ENCODE measurements at places on chromosomes 6 and 20.

DNA sequence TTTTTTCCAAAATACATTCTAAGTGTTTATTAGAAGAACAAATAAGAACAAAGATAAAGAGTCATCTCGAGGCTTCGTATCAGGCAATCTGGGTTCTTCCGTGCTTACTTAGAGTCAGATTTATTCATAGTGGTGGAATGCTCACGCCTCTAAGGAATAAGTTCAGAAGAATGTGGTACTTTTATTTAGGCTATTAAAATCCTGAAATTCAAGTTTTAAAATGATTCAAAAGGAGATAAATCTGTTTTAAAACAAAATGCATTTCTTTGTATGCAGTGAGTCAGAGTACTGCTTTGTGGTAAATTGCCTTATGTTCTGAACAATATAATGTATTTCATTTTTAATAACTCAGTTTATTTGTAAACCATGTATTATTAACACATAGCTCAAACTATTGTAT, 89.1 kb downstream of the FUT9 start:
- DNase-seq, result no peak

GRCh38 chr20:31808481-31808880, 10.7 kb upstream of the MYLK2 start:
- no peak for DNase-seq

- no peak for DNase-seq
Observed at GRCh38 chr20:22180244-22180643, 404.1 kb downstream of the FOXA2 start.

DNA sequence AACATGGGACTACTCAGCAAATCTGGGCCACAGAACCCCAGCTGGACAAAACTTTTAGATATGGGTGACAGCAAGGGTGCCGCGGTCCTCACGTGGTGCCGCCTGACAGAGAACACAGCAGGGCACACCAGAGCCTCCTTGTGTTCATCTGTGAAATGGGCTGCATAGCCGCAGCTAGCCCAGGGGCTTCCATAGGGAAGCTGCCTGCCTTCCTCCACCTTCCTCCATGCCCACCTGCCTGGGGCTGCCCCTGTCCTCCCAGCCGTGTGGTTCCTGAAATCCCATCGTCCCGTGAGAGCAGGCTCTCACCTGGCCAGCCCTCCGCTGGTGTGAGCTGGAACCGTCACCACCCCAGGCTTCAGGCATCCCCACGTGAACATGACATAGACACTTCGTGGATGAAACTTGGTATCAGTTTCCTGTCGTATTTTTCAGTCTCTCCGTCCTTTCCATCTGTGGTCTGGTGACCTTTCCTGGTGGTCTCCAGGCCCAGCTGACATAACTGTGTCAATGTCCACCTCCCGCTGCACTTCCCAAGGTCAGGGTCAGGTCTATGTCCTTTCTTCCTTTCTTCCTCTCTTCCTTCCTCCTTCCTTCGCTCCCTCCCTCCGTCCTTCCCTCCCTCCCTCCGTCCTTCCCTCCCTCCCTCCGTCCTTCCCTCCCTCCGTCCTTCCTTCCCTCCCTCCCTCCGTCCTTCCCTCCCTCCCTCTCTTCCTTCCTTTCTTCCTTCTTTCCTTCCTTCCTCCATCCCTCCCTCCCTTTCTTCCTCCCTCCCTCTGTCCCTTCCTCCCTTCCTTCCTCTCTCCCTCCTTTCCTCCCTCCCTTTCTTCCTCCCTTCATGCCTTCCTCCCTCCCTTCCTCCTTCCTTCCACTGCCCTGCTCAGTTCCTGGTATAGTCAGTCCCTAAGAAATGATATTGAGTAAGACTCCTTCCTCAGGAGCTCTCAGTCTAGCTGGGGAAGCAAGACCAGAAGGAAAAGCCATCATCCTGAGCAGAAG, 78.8 kb downstream of the GRM4 start:
- DNase-seq, result no peak

DNA sequence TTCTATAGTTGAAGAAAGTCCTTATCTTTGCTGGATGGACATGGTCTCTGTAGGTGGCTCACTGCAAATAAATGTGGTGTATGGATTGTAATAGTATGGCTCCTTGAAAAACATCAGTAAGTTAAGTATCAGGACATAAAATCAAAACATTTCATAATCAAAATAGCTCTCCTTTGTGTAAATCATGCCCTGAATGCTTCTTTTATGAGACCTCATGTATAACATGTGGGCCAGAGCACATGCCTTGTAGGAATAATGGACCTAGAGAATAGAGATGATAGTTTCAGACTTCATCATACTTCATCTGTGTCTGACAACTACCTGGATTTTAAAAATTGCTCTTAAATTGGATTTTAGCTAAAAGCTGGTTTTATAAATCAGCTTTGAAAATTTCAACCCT, 159.9 kb downstream of the ASCC3 start:
- DNase-seq, result no peak

DNA sequence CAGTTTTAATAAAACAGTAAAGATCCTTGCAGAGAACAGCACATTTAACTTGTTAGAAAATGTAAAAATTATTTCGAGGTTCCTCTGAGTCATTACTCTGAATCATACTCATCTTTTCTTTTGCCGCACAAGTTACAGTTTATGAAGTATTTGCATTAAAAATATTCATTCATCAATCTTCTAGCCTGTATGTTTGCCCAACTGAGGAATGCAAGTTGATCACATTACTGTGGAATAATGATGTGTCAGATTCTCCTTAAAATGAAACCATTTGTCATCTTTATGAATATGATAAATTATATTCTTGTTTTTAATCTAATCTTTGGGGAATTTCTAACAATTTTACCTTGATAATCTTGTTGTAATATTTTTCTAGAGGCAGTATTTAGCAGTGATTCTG, 340.4 kb upstream of the OPRM1 start:
- DNase-seq, result no peak

DNA sequence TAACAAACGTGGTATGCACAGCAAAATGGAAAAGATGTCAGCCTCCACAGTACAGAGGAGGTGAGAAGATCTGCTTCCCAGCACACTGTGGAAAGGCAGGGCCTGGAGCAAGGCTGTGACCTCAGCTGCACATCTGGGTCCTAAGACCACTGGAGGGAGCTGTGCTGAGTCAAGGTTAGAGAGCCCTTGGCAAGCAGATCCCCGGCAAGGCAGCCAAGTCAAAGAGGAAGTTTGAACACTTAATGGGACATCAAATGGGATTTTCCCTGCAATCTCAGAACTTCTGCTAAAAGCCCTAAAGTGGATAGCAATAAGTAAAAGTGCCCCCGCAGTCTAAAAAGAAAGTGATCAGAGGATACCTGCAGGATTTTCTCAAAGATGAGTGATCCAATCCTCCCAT, 39.5 kb downstream of the UNC5CL start:
- no peak for DNase-seq

DNA sequence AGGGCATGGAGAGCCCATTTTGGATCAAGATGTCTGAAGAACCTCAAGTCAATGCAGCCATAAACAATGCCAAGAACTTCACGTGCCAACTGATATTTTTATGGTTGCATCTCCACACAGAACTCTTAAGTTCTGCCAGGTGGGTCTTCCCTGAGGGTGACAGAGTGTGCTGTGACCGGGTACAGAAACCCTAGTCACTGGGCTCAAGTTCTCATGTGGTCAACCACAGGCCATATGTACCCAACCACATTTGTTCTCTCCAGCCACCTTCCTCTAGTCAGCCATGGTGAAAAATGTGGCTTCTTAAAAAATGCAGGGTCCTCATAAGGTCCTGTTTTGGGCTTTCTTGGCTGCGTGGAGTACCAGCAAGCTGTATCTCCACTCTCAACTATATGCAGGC, 48.9 kb downstream of the CLIC5 start:
- no peak for DNase-seq

DNA sequence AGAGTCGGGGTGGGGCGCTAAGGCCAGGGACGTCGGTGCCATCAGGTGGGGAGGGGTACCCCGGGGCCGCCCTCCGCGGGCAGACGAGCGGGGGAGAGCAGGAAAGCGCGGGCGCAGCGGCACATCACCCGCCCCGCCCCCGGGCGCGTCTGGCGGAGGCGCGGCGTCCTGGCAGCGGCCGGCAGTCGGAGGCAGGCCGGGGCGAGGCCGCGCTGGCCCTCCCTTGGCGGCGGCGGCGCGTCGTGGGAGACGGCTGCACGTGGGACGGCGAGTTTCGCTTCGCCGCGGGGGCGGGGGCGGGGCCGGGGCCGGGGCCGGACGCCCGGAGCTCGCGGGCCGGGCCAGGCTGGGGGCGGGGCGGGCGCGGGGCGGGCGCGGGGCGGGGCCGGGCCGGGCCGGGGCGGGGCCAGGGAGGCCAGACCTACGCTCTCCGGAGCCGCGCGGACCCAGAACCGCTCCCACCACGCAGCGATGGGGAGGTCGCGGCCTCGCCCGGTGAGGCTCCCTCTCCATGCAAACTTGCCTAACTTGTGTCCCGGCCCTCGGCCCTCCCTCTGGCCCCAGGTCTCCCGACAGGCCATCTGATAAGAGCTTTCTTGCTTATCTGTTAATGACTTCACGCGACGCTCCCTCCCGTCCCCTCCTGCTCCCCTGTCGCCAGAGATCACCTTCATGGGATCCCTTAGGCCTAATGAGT, 12.5 kb downstream of the ITPR3 start:
- DNase-seq, result peak; percentile 38

DNA sequence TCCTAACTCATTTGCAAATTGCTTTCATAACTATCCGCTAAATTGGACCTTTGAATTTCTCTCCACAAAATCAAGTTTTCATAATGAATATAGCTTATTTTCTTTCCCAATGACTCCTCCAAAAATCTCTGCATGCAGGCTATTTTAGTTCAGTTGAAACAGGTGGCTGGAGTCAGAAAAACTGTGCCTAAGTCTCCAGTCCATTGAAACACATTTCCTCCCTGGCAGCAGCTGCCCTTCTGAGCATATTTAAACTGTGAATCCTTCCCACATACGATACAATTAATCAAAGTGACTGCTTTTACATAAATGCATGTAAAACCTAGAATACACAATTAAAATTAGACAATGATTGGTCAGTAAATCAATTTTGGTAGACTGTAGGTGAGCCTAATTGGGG, 344.6 kb upstream of the MARCKS start:
- no peak for DNase-seq

DNA sequence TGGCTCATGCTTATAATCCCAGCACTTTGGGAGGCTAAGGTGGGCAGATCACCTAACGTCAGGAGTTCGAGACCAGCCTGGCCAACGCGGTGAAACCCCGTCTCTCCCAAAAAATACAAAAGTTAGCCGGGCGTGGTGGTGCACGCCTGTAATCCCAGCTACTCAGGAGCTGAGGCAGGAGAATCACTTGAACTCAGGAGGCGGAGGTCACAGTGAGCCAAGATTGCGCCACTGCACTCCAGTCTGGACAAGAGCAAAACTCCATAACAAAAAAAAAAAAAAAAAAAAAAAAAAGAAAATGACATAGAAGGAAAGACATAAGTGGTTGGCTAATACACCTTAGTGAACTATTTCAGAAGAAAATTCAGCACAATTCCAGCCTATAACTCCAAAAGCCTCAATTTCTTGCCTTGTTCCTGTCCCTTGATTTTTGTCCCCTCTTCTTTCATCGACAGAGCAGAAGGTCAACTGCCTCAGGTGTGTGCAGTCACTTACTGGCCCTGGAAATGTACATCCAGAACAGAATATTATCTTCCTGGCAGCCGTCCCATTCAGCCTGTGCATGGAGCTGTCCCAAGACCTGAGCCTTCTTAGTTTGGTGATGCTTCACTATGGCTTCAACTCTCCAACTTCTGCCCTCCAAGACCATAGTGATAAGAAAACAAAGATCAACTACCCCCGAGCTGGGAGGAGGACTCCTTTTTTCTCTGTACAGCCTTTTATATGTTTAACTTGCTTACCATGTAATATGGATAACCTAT, 117.6 kb downstream of the LY86 start:
- DNase-seq, result no peak

DNA sequence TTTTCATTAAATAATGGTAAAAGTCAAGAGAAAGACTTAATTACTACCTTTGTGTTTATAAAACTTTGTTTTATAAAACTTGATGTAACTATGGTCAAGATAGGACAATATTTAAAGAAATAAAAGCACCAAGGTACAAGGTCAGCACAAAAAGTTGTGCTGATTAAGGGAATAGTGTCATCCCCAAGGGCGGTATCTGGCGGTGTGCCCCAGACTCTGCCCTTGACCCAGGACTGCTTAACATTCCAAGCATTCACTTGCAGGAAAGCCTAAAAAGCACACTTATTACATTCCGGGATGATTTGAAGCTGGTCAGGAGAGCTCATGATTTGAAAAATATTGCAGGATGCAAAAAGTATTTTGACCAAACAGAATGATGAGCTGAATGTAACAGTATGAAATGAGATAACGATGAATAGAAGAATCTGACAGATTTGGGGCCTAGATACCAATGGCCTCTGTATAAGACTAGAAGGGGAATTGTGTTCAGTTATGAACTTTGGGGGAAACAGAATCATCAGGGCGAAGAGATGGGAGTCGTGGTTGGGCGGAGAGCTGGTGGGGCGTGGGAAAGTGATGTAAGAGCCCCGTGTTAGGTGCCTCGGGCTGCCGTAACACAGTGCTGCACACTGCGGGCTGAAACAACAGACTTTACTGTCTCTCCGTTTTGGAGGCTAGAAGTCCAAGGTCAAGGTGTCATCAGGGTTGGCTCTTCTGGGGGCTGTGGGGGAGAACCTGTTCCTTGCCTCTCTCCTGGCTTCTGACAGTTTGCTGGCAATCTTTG, 77.2 kb downstream of the CDC5L start:
- no peak for DNase-seq

GRCh38 chr6:74447013-74447412, 751.0 kb downstream of the CD109 start:
- no peak for DNase-seq

DNA sequence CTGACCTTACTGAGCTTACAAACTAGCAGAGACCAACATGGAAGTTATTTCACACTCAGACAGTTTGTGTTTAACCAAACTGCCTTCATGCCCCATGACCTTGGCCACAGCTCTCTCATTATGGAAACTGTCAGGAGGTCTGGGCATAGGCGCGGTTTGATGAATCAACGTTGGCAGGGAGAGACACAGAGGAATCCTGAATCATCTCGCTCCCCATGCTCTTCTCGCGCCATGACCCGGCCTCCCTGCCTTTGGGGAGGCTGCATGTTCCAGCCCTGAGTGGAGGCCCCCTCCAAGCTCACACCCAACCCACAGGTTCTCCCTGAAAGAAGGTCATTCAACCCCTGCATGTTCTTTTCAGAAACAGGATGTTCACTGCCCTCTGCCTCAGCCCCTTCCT, 15.9 kb upstream of the GDAP1L1 start:
- DNase-seq, result no peak

DNA sequence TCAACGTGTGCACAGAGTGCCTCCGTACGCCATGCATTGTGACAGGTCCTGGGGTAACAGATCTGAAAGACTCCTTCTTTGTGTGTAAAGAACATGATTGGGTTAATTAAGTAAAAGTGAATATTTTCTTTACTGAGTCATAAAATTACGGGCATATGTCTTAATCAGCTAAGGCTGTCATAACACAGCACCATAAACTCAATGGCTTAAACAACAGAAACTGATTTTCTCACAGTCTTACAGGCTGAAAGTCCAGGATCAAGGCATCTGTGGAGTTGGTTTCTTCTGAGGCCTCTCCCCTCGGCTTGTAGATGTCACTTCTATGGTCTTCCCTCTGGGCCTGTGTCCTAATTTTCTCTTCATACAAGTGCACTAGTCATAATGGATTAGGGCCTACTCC, 176.9 kb downstream of the MTFR2 start:
- DNase-seq, result no peak

GRCh38 chr6:74557236-74557635, 648.6 kb downstream of the COL12A1 start:
- DNase-seq, result no peak

GRCh38 chr6:117506907-117507306, 24.4 kb downstream of the DCBLD1 start:
- DNase-seq, result no peak

- no peak for DNase-seq
Observed at GRCh38 chr6:167748458-167749379, 78.0 kb upstream of the AFDN start.

- no peak for DNase-seq
Observed at GRCh38 chr6:158688860-158689259, 39.0 kb downstream of the SYTL3 start.

All from stimulated activated CD4-positive, alpha-beta T cell treated with anti-CD3 and anti-CD28 coated beads, Interleukin-4, amount 100 ng/mL, for 48 hours (primary cell).